Calu3 (cell line): ENCODE measurements at places on chromosomes 7 and 10.

DNA sequence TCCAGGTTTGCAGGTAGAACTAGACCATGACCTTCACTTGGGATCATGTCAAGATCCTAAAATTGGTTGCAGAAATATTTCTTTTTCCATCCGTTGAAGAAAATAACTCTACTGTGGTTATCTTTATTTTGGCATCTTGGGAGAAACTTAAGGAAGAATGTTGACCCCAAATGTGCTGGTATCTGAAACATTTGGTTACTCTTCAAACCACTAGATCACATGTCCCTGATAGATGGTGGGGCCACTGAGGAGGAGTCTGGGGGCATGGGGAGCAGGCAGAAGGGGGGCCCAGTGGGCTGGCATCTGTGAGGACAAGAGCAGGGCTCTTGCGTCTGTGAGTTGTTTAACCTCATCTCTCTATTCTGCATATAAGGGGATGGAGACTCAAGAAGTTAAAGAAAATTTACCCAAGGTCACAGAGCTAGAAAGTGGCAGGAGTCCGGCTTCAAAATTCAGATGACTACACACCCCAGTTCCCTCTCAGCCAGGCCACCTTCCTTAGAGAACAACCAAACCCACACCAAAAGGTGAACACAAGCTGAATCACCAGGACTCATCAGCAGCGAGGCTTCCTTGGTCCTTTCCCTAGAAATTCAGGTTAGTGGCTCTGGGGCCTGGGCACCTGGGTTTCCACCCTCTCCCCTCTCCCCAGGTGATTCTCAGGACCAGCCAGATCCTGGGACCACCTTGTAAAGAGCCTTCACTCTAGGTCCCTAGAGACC is 40.6 kb upstream of the SRGN start:
- no peak for DNase-seq

GRCh38 chr7:129568240-129568639 is 43.3 kb upstream of the NRF1 start:
- DNase-seq, result no peak

DNA sequence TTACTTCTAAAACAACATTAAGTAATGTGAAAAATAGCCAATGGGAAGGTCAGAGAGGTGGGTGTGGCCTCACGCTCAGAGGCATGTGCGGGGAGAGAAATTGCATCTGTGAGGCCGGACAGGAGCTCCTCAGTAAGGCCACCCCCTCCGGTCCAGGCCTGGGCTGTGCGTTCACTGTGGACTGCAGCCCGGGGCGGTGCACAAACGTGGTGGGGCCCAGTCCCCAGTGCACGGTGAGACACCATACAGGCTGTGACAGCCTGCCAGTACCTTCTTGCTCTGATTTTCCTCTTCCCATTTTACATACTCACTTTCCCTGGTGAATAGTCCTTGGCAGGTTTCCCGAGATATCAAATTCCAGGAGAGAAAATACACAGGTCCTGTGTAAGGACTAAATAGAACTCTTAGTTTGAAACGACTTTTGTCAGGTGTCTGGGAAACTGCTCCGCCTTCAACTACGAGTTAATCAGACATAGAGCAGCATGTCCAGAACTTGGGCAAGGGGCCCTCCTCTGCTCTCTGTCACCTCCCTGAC is 174.1 kb upstream of the MKI67 start:
- no peak for DNase-seq

- peak; percentile 45 for DNase-seq
These were observed 41.1 kb upstream of the STMP1 start for GRCh38 chr7:135620980-135621850.

DNA sequence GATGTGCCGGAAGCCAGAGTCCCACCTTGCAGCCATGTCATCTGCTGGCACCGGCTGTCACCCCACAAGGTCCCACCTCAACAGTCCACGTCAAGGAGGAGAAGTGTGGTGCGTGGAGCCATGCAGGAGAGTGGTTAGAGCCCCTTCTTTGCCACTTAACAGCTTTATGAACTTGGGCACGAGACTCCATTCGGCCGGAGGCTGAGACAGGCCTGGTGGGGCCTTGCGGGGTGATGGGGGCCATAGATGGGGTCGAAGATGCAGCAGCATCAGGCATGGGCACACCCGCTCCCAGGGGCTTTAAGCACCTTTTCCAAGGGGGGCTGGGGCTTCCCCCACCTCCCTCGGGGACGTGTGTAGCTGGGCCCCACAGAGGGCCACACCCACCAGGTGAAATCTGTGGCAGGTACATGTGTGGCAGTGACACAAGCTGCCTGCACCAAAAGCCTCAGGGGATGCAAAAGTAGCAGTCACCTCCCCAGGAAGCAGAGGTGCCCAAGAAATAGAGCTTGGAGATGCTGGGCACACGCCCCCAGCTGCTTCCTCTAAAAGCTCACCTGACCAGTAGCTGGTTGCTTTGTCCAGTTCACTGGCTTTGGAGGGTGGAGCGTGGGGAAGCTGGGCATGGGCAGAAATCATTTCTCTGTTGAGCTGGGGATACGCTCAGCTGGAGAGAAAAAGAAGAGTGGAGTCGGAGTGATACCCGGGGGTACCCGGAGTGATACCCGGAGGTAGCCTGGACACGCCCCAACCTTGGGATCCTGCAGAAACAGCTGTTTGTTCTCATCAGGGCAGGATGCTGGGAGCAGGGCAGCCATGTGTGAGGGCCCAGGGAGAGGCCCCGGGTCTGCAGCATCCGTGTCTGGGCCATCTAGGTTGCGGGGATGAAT is 199.8 kb downstream of the EBF3 start:
- DNase-seq, result no peak

DNA sequence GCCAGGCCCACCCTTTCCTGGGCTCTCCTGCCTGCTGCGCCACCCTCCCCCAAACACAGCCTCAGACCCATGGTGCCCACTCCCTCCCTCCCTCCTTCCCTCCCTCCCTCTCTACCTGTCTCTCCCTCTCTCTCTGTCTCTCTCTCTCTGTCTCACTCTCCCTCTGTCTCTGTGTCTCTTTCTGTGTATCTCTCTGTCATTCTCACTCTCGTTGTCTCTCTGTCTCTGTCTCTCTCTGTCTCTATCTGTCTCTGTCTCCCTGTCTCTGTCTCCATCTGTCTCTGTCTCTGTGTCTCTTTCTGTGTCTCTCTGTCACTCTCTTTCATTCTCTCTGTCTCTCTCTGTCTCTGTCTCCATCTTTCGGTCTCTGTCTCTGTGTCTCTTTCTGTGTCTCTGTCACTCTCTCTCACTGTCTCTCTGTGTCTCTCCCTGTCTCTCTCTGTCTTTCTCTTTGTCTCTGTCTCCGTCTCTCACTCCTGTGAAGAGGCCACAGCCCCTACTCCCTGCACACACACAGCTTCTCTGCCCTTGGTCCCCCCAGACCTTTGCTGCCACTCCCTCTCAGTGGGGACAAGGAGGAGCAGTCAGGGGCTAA is 51.5 kb downstream of the CALML3 start:
- no peak for DNase-seq

DNA sequence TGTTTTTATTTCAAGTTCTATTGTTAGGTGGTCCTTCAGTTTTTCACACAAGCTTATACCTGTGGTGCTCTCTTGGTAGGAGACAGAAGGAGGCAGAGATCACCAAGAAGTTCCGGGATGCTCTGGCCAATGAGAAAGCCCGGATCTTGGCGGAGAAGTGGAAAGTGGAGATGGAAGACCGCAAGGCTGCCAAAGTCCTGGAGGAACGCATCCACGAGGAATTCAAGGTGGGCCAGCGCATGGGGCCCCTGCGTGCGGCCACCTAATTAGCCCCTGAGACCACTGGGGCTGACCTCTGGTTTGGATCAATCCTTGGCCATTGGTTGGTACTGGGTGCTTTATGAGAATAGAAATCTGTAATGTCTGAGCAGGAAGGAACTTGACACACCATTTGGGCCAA is 33.6 kb downstream of the SH2D4B start:
- no peak for DNase-seq

- DNase-seq, result no peak
These were observed 27.6 kb downstream of the PFKFB3 start for GRCh38 chr10:6230315-6230714.

DNA sequence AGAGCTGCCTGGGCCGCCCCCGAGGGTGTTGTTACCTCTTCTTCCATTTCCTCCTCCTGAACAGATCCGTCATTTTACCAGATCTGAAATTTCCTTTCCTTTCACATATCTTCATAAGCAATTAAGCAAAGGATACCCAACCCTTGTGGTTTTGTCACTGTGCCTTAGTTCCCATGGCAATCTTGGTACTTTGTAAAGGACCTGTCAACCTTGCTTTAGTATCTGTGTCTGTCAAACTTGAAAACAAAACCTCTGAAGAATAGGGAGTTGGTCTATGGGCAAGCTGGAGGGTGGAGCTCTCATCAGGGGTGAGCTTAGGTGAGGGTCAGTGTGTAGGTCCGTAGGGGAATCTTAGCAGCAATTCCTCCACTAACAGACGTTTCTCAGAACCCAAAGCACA is 25.4 kb upstream of the CCDC3 start:
- DNase-seq, result no peak

- no peak for DNase-seq
These were observed 9.2 kb upstream of the LRRN3 start for GRCh38 chr7:111081546-111082267.
